ENCODE measurements at places on chromosomes 2 and 18.

- no peak for DNase-seq
Observed at GRCh38 chr2:104851291-104852089, 2.4 kb upstream of the POU3F3 start.

- DNase-seq: no peak
Observed at GRCh38 chr2:48412443-48413250, 117.3 kb upstream of the STON1 start.

DNA sequence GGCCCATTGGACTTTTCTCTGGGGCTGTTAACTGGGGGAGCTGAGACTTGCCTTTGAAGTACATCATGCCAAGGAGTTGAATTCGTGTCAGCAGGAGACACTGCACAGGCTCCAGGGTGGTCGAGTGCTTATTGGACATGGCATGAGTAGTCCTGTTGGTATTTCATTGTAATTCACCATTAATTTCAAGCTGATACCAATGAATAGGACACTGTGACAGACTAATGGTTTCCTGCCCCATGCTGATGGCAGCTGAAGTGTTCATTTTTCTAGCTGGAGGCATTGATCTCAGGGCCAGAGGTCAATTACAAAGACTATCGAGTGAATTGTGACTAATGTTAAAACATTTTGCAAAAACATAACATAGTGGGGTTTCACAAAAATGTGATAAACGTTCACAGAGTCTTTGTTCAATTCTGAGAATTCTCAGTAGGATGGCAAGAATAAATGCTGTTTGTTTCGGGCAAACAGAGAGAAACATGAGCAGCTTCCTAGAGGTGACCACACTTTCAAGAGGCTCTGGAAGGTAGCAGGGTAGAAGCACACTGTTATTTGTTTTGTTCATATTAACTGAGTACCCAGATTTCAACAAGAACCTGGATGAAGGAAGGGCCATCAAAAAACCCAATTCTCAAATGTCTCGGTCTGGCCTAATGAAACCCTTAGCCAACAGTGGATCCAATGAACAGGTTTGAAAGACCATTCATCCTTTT, 90.6 kb upstream of the ARL4C start:
- no peak for DNase-seq

DNA sequence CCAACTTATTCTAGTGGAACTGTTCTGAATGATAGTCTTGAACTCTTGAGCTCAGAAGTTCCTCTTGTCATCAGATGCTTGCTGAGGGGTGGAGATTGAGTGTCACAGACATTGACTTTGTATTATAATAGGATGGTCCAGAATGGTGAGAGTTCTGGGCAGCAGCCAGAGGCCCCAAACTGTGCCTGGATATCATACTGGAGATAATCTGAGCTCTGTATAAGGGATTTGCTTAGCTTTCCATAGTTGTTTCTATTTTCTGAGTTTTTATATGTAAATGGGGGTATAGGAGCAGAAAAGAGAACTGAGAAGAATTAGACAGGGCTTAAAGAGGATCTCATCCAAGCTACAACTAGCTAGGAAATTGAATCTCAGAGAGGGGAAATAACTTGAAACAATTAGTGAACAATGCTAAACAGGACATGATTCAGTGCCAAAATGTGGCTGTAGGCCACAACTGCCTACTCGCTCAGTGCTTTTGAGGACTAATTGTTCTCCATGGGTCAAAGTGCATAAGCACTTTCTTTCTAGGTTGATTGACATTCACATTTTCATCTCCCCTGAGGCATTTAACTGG, 10.1 kb upstream of the LCLAT1 start:
- no peak for DNase-seq

DNA sequence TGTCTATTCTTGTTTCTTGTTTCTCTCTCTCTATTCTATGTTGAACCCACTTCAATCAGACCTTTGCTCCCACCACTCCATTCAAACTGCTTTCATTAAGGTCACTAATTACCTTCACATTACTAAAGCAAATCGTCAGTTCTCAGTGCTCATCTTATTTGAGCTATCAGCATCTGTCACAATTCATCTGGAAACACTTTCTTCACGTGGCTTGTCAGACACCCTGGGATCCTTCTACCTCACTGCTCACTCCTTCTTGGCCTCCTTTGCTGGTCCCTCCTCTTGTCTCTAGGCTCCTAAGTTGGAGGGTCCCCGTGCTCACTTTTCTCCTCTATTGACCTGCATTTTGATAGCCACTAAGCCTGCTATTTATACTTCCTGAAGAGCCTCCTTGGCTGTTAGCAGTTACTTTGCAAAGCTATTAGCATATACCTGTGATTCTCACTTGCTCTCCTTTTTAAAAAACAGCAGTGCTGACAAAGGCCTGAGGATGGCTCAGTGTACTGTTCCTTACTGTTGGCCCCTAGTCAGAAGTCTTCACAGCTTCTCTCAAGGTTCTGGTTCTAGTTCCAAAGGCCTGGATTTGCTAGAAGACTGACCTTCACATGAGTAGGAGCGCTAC, 80.2 kb downstream of the PLEKHM3 start:
- DNase-seq: no peak

- no peak for DNase-seq
Observed at GRCh38 chr2:2848621-2849333, 517.7 kb upstream of the MYT1L start.

DNA sequence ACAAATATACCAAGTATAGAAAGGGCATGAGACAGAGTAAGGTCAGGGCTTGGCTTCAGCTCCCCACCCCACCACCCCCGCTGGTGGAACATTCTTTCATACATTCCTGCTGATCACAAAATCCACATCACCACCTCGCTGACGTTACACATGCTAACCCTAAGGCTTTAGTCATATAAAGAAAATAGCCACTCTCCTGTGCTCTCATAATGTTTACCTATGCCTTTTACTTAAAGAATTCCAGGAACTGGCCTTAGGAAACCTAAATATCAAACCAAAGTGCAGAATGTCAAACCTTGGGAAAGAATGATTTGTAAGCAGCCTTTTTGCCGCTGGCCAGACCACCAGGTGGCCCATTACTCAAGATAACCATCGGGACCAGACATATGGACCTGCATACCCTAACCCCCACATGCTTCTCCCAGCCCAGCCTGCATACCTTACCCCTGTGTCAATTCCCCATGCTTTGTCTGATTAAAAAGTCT, 136.3 kb upstream of the SLC39A10 start:
- DNase-seq: no peak

Data from 8988T (cell line).